ENCODE measurements at places on chromosomes 16 and 17.

DNA sequence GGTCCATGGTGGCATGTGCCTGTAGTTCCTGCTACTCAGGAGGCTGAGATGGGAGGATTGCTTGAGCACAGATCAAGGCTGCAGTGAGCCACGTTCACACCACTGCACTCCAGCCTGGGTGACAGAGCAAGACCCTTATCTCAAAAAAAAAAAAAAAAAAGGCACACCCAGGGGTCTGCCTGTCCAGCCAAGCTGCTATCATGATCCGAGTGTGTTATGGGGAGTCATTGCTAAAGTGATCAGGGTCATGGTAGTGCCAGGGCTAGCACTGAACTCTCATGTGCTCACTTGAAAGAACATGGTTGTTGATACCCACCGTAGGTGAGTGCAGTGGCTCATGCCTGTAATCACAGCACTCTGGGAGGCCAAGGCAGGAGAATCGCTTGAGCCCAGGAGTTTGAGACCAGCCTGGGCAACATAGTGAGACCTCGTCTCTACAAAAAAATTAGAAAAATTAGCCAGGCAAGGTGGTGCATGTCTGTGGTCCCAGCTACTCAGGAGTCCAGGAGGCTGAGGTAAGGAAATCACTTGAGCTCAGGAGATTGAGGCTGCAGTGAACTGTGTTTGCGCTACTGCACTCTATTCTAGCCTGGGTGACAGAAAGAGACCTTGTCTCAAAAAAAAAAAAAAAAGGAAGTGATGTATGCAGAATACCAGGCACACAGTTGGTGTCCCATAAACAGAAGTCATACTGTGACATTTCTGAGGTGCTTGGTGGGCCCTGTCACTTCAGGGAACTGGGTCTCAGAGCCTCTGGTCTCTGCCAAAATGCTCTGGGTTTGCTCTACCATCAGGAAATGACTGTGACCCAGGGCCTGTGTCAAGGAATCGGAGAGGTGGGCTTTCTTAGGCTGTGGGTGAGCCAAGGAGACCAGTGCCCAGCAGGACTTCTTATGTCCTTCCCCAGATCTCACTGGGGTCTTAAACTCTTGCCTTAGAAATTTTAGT, 2.2 kb downstream of the PRM1 start:
- no peak for DNase-seq

- no peak for DNase-seq
These were observed 24.9 kb downstream of the KCNJ16 start for GRCh38 chr17:70099884-70100283.

GRCh38 chr17:41530062-41531048, 2.2 kb upstream of the KRT19 start:
- no peak for DNase-seq

GRCh38 chr16:83843657-83844056, 35.9 kb downstream of the HSBP1 start:
- DNase-seq, result no peak

DNA sequence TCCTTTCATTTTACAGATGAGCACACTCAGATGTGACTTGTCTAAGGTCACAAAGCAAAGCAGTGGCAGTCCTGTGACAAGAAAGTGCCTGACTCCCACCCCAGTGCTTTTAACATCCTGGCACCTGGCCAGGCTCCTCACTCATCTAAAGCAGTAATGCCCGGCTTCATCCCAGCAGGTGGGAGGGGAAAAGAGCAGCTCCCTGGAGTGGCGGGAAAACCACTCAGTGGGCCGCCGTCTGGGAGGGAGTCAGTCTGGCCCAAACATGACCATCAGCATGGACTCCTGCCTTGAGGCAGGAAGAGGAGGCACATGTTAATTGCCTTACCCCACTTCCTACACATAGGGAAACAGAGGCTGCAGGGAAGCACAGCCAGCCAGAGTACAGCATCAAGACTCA, 2.6 kb downstream of the PCGF2 start:
- DNase-seq, result no peak

DNA sequence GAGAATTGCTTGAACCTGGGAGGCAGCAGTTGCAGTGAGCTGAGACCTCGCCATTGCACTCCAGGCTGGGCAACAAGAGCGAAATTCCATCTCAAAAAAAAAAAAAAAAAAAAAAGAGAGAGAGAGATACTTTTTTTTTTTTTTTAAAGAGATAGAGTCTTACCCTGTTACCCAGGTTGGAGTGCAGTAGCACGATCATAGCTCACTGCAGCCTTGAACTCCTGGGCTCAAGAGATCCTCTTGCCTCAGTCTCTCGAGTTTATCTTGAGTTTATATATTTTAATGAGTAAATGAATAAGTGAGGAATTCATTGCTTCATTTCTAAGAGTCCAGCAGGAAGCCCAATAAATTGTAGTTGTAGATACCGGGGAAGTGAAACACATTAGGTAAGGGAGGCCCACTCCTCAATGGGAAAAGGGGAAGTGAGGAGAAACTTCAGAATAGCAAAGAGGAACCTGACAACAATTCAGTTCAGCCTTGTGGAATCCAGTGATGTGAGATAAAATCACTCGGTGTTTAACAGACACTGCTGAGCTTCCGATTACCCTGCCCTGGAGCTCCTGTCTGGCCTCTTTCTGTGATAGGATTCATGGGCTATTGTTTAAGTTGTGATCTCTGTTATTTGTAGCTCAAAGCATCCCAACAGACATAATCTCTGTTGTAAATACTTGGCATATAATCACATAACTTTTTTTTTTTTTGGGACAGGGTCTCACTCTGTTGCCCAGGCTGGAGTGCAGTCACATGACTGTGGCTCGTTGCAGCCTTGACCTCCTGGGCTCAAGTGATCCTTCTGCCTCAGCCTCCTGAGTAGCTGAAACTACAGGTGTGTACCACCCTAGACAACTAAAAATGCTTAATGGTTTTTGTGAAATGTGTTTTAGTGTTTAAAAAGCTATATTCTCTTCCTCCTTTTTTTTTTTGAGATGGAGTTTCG, 15.8 kb upstream of the ITGAM start:
- no peak for DNase-seq

DNA sequence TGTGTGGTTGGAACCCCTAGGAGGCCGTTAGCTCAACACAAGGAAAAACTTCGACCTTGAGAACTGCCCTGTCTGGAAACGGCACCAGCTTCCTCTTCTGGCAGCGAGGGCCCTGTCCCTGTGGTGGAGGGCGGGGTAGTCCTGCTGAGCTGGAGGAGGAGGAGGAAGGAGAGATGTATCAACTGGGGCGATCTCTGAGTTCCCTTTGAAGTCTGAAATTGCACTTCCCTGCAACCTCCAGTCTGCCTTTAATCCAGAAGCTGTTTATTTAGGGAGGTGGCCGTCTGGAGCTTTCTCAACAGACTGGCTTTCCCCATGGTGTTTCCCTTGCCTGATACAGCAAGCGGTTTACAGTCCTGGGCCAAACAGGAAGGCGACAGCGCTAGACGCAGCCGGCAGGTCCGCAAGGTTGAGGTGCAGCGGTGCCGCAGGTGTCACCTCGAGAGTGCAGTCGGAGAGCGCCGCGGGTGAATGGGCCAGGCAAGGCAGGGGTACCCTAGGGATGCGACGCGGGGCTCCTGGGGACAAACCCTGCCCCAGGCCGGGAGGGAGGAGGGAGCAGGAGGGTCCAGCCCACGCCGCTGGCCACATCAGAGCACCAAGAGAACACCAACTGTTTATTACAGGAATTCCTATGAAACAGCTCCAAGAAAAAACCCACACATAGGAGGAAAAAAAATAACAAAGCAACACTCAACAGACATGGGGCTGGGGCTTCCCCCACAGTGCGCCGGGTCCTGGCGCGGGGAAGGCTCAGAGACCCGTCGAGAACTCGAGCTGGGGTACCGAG, 11.4 kb upstream of the MRPS23 start:
- DNase-seq, result no peak

GRCh38 chr17:41932816-41933389, 2.5 kb downstream of the ODAD4 start:
- DNase-seq, result no peak

Measured in foreskin melanocyte (primary cell).